NCI-H1694 treated with DMSO at 0.1 percent for 48 hours (cell line): ENCODE measurements at places on chromosomes 3 and 15.

DNA sequence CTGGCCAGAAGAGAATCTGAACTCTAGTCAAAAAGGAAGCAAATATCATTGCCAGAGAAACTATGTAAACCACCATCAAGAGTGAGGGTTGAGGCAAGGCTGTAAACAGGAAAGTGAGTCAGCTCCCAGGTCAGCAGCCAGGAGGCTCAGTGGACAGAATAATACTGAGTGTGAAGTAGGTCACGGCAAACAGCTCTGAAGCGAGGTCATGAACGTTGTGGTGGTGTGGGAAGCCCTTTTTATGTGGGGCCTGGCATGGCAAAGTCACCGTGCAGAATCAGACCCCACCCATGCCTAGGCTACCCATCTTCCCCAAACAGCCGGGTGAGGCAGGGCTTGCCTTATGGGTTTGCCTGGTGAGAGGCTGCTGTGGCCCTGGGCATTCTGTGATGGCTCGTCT is 43.9 kb downstream of the THBS1 start:
- no peak for DNase-seq

DNA sequence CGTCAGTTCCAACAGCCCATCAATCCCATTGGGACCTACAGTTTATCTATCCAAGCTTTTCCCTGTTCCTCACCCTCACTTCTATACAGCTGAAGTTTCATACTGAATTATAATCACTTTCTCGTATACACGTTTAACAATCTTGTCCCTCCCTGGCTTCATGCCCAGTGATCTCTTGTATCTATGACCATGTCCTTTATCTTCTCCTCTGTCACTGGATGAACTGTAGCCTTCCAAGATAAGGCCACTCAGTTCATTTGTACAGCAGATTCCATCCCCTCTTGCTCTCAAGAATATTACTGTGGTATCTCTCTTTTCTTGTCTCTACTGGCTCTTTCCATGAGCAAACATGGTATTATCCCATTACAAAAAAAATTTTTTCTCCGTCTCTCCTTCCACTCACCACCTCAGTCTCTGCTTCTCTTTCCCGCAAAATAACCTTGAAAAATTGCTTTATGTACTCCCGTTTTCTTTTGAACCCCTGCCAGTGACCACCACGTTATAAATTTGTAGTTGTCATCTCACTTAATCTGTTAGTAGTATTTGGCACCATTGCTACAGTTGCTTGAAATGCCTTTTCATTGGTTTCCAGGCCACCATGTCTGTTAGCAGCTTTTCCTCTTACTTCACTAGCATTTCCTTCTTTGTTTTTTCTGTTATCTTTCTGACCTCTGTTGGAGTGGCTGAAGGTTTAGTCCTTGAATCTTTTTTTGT is 9.4 kb downstream of the CTNNB1 start:
- DNase-seq, result no peak

- DNase-seq, result no peak
These were observed 1.2 kb downstream of the SS18L2 start for GRCh38 chr3:42591811-42592210.

- DNase-seq, result no peak
These were observed 52.1 kb downstream of the VGLL4 start for GRCh38 chr3:11591391-11592282.

DNA sequence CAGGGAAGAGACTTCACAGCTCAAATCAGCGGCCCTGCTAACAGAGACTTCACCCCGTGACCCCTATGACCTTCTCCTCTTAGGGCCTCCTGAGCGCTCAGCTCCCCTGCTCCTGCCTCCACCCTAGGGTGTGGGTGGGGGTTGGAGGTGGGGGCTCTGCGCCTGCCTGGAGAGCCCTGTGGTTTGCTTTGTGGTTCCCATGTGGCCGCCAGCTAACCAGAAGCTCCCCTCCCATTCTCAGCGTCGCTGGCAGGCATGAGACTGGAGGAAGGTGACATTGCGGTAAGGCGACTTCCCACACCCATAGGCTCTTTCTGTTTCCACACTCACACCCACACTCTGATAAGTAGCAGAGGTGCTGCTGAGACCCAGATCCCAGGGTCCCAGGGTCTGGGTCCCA is 27.6 kb downstream of the XYLB start:
- no peak for DNase-seq

GRCh38 chr15:44125879-44126278 is 69.2 kb downstream of the FRMD5 start:
- DNase-seq, result no peak

- DNase-seq, result no peak
These were observed 624 bp downstream of the BRK1 start for GRCh38 chr3:10116138-10116460.

GRCh38 chr3:445960-446359 is 249.4 kb downstream of the CHL1 start:
- no peak for DNase-seq

DNA sequence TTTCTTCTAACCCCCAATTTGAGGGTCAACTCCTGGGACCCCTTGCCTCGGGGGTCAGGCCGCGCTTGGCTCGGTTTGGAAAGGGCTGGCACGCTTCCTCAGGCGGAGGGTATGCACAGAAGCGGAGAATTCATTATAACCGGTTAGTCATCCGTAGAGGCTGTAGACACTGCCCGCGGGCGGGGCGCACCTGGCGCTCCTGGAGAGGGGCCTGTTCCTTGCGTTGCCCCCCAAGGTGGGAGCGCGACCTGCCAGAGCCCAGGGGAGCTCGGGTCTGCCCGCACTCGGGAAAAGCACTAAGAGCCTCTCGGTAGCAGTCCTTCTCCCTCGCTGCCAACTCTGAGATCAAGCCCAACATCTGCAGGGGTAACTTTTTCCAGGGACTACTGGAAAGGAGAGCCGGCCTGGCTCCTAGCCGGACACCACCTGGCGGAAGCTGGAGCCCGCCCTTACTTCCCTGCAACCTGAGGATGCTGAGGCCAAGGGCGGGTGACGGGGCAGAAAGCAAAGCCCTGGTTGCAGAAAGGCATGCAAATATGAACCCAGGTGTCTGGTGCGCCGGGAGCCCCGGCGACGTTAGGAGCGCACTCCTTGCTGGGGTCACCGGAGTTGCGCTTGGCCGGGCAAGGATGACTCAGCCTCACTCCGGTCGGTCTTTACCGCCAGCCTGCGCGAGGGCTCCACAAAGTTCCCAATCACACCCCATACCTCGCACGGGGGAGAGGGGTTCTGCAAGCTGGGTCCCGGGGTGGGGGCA is 1.5 kb upstream of the CACNA2D3 start:
- DNase-seq, result no peak

DNA sequence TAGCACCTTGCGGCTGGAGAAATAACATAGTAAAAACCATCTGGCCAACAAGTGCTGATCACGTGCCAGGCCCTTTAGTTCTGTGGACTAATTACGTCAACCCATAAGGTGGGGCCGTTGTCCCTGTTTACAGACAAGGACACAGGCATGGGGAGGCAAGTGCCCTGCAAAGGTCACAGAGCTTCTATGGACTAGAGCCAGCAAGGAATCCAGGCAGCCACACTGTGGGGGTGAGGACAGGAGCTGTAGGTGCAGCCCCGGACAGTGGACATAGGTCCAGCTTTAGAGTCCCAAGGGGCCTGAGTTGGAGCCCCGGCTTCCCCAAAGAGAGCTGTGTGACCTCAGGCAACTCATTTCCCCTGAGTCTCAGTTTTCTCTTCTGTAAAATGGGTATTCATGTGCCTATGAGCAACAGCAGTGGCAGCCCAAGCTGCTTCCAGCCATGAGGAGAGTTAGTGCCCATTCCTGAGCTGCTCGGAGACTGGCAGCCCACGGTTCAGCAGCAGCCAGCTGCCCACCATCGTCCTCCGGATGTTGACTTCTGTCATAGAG is 13.9 kb downstream of the CHST13 start:
- DNase-seq, result no peak

DNA sequence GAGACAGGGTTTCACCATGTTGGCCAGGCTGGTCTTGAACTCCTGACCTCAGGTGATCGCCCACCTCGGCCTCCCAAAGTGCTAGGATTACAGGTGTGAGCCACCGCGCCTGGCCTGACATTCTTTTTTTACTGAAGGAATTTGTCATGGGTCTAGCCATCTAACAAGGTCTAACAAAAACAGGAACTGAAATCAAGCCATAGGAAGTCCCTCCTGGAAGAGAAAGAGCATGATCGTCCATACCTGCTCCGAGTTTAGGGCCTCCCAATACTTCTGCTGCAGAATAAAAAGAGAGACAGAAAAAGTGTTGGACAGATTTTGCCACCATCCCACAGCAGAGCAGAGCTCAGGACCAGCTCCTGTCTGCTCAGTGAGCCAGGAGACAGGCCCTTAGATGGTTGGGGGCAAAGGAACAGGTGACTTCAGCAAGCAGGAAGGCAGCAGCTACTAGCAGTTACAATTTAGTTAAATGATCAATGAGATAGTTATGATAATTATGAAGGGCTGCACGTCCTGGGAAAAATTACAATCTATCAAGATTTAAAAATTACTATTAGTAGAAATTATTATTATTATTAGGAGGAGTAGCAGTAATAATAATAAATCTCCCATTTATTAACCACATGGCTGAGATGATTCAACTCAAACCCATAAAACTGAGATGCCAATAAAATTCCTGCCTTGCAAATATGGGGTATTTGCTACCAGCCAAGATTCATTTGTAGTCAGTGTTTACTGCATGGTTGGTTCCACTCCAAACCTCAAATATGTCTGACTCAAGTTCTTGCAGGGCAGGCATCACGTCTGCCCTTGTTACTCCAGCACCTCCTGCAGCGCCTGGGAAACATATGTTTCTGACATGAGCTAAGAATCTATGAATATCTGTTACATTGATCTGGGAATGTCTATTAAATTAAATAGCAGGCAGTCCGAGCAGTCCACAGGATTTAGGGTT is 40.1 kb downstream of the TMEM44 start:
- no peak for DNase-seq

GRCh38 chr15:81914734-81915256 is 131.0 kb downstream of the MEX3B start:
- DNase-seq, result peak; percentile 1

- no peak for DNase-seq
These were observed 77.8 kb downstream of the WWTR1 start for GRCh38 chr3:149579838-149580542.

- no peak for DNase-seq
These were observed 5.3 kb downstream of the IGF1R start for GRCh38 chr15:98653686-98654085.

DNA sequence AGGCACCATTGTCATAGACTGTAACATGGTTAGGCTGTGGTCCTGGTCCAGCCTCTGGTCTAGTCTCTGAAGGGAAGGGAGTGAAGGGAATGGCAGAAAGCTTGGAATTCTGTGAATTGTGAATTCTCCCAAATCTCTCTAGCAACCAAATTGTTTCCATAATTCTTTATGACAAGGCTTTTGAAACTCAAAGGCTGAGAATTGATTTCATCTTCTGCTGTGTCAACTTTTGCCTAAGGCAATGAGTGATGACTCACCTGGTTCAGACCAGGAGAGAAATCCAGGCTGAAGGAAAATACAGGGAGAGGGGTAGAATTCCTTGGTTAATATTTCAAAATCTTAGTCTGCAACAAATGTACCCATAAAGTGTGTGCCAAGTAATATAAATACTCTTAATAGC is 82.6 kb upstream of the ADPGK start:
- DNase-seq, result no peak

DNA sequence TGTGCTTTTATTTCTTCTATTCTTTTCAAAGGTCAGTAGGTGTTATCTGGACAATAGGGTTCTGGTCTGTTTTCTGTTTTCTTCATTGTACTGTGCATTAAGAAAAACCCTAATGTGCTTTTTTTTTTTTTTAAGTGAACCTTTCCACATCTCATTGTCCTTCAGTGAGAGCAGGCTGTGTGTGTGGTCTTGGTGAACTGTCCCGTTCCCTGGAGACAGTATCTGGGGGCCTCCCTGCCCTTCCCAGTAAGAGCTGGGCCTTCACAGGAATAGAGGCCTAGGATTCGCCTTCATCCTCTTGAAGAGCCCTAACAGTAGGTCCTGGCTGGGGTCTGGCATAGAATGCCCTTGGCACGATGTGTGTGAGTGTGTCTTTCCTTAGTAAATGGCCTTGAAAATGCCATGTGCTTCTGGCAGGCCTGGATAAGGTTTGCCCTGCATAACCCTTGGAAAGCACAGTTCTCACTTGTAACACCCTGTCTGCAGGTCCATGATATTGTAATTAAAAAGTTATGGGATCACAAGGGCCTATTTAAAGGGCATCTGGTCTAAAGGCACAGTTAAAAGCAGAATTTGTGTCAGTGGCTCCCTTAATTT is 81.2 kb downstream of the IGF1R start:
- DNase-seq, result no peak

DNA sequence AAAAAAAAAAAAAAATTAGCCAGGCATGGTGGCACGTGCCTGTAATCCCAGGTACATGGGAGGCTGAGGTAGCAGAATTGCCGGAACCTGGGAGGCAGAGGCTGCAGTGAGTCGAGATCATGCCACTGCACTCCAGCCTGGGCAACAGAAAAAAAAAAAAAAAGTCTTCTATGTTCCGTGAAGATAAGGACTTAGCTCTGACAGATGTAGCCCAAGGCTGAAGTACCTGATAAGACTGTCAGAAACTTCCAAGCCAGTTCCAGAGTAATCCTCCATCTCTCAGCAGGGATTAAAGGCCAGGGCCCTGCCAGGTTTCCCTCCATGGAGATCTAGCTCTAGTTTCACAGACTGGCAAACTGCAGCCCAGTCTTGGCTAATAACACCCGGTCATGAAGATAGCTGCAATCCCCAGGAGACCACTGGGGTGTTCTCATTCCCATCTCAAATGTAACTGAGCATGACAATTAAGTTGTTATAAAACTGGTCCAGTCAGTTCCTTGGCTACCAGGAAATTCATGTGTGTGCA is 8.5 kb downstream of the CDCP1 start:
- no peak for DNase-seq

- no peak for DNase-seq
These were observed 527 bp downstream of the CSNK1G1 start for GRCh38 chr15:64355348-64355943.

GRCh38 chr3:79808515-79808914 is 40.7 kb upstream of the ROBO1 start:
- DNase-seq, result no peak

GRCh38 chr3:86921971-86922680 is 68.8 kb downstream of the VGLL3 start:
- no peak for DNase-seq

- no peak for DNase-seq
These were observed 436 bp downstream of the ADPGK start for GRCh38 chr15:72783004-72783639.

DNA sequence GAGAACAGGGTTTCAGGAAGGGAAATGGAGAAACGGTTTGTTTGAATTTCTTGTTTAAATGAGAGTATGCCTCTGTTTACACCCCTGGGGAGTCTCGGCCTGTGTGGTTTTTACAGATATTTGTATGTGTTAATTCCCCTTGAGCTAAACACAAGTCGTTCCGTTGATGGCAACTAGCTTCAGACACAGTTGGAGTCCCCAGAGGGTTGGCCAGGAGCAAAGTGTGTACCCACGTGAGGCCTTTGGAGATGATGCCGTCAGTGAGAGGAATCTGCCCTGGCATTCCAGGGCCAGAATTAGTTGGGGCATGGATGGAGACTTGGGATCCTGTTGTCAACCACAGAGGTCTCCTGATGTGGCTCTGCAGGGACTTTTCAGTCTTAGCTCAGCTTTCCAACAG is 44.0 kb downstream of the CEMIP start:
- peak; percentile 71 for DNase-seq

- no peak for DNase-seq
These were observed 164.8 kb upstream of the NUDT16 start for GRCh38 chr3:131216801-131217200.

GRCh38 chr3:9205345-9206143 is 43.9 kb downstream of the SRGAP3 start:
- DNase-seq, result no peak
